ENCODE measurements at places on chromosomes 11 and 22.
A peak's percentile ranks its signal among the peaks of the same experiment; 100 is the strongest.

DNA sequence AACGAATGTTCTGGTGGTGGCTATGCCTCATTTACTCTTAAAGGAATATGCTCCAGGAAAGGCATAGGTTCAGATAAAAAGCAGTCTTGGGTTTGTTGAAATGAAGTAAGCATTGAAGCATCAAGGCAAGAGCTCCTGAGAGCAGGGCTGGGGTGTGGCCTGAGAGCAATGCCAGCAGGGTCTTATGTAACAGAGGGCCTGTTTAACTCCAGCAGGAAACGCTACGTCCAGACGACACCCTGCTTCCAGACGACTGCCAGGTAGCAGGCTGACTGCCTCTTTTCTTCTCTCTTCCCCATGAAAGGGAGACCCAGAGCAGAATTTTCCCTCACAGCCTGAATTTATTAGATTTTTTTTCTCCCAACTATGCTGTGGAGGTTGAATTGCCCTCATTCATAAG, 127.2 kb upstream of the SLC5A12 start:
- DNase-seq = no peak

- DNase-seq = no peak
Measured at GRCh38 chr11:8337130-8337795, 73.6 kb upstream of the LMO1 start.

DNA sequence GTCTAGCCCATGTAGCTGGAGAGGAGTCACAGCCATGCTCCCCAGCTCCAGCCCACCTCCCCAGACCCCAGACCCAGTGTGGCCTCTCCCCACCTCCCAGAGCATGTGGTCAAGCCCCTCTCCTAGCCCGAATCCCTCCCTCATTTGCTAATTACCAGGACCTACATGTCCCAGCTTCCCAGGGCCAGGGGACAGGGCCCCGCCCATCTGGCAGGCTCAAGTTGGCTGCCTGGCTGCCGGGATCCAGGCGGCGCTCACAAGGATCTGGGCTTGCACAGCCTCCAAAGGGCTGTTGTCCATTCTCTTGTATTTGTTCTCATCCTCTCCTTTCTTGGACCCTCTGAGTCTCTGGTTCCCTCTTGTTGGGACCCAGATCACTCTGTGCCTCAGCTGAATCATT, 4.6 kb upstream of the MIF start:
- DNase-seq = no peak

GRCh38 chr11:14582793-14583192, 60.8 kb upstream of the PDE3B start:
- DNase-seq = no peak

- DNase-seq = peak; percentile 60
Measured at GRCh38 chr11:30488304-30488998, 97.7 kb downstream of the MPPED2 start.

- DNase-seq = no peak
Measured at GRCh38 chr11:2088284-2088683, 50.9 kb downstream of the IGF2 start.

- no peak for DNase-seq
Measured at GRCh38 chr11:69105461-69106030, 50.2 kb upstream of the SMIM38 start.

GRCh38 chr22:22673099-22673498, 28.7 kb downstream of the GGTLC2 start:
- no peak for DNase-seq

- no peak for DNase-seq
Measured at GRCh38 chr22:19060356-19061009, 61.7 kb downstream of the DGCR2 start.

DNA sequence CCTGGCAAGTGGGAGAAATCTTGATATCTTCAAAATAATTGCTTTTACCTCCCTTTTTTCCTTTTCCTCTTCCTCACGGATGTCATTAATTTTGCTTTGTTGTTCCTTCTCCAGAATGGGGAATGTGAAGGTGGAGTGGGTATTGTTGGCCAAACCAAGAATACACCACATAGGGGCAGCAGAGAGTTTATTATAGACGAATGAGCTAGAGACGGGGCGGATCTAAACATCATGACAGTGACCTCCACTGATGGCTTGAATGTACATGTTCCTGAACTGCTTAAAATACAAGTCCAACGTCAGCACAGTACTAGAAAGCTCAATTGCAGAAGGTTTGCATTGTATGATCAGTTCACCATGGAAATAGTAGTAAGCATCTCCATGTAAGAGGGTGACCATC, 122.3 kb upstream of the SNX19 start:
- peak; percentile 45 for DNase-seq

GRCh38 chr11:111977146-111978027, 40.2 kb downstream of the DIXDC1 start:
- peak; percentile 44 for DNase-seq

GRCh38 chr11:7031471-7031871, 11.2 kb downstream of the NLRP14 start:
- DNase-seq = no peak

GRCh38 chr22:20808844-20809243, 34.9 kb downstream of the SERPIND1 start:
- no peak for DNase-seq

- DNase-seq = no peak
Measured at GRCh38 chr11:19201737-19202605, at the start of gene CSRP3. Gene CSRP3 (minus strand): TSS chr11:19201983. CDS start chr11:19192448, 9,535 bp downstream.

DNA sequence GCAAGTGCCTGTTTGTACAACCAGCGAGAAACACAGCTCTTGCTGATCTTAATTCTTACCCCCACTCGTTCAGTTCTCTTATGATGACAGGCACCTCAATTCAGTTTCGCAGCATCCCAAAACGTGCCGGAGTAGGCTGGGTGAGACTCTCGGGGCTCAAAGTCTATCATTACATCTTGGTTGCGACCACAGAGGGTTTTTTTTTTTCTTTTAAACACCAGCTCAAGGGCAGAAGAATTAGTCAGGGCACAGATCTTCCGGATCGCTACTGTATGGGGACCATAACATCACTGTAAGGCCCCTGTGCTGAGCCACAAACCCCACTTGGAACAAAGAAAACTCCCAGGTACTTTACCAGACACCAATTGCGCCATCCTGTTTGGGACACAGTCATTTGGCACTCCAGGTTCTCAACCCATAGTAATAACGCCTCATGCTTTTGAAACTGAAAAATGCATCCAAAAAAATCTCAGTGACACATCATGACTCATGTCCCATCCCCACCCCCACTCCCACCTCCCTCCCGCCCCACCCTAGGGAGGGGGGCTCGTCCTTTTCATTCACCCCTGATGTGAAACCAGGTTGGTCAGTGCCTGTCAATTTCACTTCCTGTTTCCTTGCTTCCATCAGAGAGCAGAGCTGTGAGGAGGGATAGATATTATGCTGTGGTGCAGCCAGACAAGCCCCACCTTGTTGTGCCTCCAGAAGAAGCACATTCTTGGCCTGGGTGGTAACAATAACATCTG, 41.0 kb upstream of the CD5 start:
- no peak for DNase-seq

DNA sequence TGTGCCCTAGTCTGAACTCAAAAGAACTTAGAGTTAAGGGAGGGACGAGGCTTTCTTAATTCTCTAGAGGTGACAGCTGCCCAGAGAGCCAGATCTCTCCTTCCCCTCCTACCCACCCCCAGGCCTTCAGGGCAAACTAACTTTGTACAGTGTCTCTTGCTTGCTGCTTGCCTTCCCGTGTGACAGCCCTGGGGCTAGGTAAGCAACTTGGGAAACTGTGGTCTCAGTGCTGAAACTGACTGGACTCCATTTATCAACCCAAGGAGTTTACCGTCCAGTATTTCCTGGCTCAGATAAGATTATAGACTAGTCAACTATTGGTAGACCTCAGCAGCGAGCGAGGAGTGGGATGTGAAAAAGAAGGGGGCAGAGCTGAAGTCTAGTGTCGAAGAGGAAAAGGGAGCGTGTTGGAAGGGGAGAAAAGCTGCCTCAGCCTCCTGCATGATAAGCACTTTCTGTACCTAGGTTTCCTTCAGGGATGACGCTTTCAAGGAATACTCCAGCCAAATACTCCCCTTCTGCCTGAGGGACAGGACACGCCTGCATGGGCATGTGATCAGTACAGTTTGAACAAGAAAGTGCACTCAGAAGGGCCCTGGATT, 43.3 kb upstream of the WEE1 start:
- no peak for DNase-seq

DNA sequence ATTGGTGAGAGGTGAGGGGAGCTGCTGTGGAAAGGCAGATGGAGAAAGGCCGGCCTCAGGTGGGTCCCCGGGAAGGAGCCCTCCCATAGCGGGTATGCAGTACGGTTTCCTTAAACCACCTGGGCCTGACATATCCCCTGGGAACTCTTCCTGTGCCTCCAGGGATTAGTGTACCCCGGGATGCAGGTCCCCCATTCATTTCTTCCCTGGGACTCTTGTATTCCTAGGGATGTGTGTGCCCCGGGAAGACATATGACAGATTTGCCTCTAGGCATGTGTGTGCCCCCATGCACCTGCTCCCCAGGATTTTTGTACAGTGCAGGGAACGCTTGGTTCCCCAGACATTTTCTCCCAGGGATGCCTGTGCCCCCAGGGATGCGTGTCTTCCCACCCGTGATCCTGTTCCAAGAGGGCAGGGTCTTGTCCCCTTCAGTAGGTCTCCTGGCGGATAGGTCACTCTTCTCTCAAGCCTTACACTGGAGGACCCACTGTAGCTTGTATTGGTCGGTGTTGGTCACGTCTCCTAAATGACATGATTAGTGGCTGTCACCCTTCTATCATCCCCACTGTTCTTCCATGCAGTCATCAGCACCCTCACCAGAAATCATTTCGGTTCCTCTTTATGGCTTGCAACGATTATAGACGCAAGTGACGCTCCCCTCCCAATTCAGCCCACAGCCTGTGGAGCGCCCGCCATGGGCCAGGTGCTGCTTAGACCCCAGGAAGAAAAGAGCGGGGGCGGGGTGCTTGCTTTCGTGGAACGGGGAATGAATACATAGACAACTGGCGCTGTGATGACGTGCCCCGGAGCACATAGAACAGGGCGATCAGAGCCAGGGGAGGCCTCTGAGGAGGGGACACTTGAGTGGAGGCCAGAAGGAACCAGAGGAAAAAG, 1.3 kb downstream of the PARVB start:
- peak; percentile 61 for DNase-seq

DNA sequence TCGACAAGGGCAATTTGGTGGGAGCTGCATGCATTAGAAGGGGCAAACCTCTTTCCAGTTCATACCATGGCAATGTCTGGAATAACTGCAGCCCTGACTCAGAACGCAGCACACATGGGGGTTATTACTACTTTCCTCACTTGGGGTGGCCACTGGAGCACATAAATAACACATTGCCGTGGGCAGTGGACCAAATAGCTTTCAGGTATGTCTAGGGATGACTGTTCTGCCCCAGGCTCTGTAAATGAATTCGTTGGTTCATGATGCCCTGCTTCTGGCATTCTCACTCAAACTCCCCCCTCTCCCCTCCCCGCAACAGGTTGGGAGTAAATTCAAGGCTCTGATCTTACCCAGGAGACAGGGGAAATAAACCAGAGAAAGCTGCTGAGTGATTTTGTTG, 238.0 kb upstream of the PLET1 start:
- no peak for DNase-seq

- DNase-seq = peak; percentile 1
Measured at GRCh38 chr11:94639901-94640721, 72.9 kb downstream of the PIWIL4 start.

GRCh38 chr22:45233827-45234226, 6.9 kb downstream of the KIAA0930 start:
- DNase-seq = no peak

GRCh38 chr11:2207212-2207611, 35.6 kb upstream of the TH start:
- no peak for DNase-seq

DNA sequence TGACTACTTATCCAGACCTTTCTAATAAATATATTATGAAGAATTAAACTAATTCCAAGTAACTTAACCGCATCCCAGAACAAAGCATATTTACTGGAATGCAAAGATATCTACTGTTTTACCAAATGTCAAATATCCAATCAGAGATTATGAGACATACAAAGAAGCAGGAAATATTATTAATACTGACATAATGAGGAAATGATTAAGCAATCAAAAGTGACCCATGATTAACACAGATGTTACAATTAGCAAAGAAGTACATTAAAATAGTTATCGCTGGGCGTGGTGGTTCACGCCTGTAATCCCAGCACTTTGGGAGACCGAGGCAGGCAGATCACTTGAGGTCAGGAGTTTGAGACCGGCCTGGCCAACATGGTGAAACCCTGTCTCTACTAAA, 105.2 kb downstream of the WNT7B start:
- no peak for DNase-seq

- DNase-seq = no peak
Measured at GRCh38 chr22:19578180-19579004, 54.2 kb upstream of the CLDN5 start.

DNA sequence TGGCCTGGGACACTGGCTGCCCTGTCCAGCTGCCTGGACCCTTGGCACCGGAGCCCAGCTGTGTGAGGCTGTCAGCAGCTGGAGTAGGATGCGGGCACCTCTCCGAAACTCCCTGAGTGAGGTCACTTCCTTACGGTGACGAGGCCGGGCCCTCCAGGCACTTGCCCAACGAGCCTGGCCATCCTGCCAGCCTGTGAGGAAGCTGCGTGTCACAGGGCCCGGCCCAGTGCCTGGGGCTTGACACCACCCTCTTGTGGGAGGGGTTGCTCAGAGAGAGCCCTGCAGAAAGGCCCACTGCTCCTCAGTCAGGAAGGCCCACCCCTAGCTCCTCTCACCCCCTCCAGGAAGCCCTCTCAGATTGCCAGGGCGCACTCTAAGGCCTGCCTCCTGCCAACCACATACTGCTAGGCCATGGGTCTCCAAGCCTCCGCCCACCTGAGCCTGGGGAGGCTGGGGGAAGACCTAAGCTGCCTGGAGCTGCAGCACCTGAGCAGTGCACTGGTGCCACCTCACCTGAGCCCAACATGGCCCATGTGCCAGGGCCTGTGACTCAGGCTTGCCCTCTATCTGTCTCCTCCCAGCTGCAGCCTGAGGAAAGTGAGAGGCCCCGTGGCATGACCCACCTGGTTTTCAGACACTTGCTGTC, 4.3 kb upstream of the PHLDA2 start:
- no peak for DNase-seq

GRCh38 chr11:20192151-20192550, 31.9 kb upstream of the DBX1 start:
- DNase-seq = no peak

- peak; percentile 98 for DNase-seq
Measured at GRCh38 chr11:64372802-64373597, 14.0 kb downstream of the RPS6KA4 start.

- no peak for DNase-seq
Measured at GRCh38 chr11:83355391-83355790, 69.2 kb upstream of the CCDC90B start.

Measured in SHP77 (cell line).